ENCODE measurements at places on chromosomes 7 and 10.

- DNase-seq = no peak
Observed at GRCh38 chr10:14587540-14588083, 187.1 kb downstream of the FAM107B start.

- DNase-seq = no peak
Observed at GRCh38 chr7:17300012-17300411, 1.6 kb downstream of the AHR start.

DNA sequence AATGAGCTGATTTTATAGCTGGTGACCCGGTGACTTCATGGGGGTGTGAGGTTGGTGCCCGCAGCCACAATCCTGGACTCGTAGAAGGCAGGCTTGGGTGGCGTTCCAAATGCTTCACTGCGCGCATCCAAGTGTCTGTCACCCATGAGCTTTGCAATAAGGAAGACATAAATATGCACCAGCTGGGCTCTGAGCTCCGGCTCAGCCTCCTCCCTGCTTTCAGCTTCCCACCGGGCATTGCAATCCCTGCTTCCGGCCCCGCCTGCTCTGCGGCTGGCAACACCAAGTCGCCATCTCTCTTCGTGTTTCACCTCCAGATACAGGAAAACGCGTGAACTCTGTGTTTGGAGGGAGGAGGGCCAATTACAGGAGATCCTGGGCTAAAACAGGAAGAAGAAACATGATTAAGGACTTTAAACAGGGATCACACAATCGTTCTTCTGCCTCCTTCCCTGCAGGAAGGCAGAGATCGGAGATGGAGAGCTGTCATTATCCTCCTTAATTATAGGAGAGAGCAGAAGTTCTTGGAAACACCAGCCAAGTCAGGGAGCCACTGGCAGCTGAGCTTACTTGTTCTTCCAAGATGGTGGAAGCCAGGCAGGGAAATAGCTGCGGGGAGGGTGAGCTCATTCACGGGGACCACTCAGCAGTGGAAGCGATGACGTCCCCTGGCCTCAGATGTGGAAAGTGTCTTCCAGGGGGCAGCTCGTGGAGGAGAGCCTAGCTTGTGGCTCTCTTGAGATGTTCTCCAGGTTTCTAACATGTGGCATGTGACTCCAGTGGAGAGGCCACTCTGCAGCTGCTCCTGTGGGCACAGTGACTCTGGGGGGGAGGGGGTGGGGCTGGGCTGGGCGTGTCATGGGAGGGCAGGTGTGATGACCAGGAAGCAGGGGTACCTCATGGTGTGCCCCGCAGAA, 134.9 kb downstream of the CAMK1D start:
- DNase-seq = peak; percentile 25

DNA sequence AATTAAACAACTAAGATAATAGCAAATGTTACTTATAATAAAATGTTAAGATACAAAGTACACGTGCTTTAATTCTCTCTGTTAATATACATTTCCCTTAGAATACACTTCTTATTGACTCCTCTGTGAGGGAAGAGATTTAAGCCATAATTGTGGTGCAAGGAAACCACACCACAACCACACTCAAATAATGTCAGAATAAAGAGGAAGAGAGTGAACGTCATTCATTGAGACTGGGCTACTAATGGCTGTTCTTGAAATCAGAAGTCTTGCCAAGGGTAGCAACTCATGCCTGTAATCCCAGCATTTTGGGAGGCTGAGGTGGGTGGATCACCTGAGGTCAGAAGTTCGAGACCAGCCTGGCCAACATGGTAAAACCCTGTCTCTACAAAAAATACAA, 10.0 kb downstream of the FAM171A1 start:
- DNase-seq = no peak

DNA sequence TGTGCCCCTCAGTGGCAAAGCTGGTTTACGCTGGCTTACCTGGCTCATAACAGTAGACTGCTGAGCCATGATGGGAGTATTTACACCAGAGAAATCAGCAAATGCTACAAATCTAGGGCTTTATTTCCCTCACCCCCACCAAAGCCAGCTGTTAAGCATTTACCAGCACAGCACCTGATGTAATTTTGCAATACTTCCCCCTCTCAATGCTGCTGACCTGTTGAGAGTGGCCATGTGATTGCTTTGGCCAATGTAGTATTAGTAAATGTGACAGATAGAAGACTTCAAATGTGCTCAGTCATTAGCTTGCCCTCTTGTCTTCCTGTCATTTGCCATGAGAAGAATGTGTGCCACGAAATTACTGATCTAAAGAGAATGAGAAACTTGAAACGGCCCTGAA, 46.6 kb downstream of the HERPUD2 start:
- DNase-seq = no peak

GRCh38 chr7:102248456-102249395, 37.9 kb upstream of the SH2B2 start:
- no peak for DNase-seq

DNA sequence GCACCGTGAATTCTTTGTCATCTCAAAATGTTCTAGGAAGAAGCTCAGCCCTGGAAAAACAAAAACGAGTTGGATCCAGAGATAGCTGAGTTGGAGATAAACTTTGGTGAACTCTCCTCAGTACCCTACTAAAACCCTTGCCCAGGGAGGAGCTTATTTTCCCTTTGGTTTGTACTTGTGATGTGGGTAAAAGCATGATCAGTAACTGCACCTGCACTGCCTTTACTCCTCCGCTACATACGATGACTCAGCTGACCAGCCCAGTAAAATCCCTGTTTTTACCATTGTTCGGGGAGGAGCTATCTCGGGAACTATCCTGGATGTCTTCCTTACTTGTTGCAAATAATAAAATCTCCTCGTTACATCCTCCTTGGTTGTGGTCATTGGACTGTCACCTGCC, 359.3 kb downstream of the SH2D4B start:
- no peak for DNase-seq

DNA sequence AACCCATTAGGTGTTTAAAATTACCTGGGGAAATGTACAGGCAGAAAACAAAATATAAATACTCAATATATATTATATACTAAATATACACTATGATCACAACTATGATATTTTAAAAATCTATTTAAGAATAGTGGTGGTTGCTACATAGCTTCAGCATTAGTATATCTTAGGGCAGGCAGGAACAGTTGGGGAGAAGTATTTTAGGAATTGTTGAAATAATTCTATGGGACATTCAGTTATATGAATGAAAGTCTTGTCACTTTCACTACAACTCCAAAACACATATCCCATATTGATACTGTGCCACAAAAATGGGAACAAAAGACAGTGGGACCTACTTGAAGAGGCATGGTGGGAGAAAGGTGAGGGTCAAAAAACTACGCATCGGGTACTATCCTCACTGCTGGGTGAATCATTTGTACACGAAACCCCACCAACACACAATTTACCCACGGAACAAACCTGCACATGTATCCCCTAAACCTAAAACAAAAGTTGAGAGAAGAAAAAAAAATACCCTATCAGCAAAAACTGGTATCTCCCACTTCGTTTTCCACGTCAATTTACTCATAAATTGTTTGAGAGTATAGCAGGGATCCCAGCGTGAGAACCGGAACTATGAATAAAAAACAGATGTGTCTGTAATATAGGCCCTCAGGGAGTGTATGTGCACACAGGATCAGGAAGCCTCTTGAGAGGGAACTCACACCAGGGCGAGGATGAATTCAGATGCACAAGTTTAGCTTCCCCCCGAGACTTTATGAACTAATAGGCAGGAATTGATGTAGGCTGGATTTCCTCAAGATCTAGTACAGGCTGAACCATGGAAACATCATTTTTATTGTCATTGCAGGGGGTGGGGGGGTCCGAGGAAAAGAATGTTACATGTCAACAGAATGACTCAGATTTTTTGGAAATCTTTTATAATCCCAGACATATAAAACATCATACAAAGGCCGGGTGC, 16.2 kb downstream of the SLC16A12 start:
- no peak for DNase-seq

DNA sequence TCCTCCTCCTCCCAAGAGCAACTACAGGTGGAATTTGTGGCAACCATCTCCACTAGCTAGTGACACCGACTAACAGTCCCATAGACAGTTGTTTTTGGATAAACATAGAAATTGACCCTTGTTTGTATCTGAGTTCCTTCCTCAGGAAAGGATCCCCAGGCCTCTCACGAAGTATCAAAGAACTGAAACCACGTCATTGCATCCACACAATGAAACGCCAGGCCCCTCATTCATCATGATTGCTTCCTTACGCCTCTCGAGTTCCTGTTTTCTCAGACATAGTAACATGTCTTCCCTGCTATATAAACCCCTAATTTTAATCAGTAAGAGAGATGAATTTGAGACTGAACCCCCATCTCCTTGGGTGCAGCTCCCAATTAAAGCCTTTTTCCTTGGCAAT, 18.1 kb downstream of the SLC35G1 start:
- no peak for DNase-seq

- DNase-seq = no peak
Observed at GRCh38 chr10:30747633-30748032, 118.1 kb upstream of the LYZL2 start.
